NCI-H510A (cell line): ENCODE measurements at places on chromosomes 3 and 15.

- DNase-seq: no peak
Measured at GRCh38 chr15:51085764-51086163, 8.9 kb downstream of the TNFAIP8L3 start.

- DNase-seq: no peak
Measured at GRCh38 chr3:156150434-156151066, 30.2 kb downstream of the KCNAB1 start.

GRCh38 chr3:69869643-69870042 is 129.9 kb upstream of the SAMMSON start:
- no peak for DNase-seq

DNA sequence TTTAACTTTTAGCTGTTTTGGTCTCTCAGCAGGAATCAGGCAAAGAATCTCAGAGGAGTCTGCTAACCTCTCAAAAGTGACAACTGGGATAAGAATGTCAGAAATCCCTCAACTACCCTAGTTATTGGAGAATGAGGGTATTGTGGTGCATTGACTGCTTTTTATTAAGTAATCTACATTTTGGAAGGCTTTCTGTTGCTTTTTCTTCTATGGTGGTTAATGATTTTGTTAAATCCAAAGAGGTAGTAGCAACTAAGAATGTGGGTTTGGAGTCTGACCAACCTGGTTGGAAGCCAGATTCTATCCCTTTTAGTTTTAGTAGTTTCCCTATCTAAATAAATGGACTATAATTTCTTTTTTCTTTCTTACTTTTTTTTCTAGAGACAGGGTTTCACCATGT is 94.7 kb upstream of the RNF7 start:
- DNase-seq: no peak

GRCh38 chr3:32620611-32621310 is 50.1 kb upstream of the DYNC1LI1 start:
- no peak for DNase-seq
